ENCODE measurements at places on chromosomes 12 and 14.
A peak's percentile ranks its signal among the peaks of the same experiment; 100 is the strongest.

GRCh38 chr14:43165651-43166050 is 1341.4 kb downstream of the FSCB start:
- DNase-seq, result no peak

GRCh38 chr12:80118565-80119324 is 19.4 kb downstream of the OTOGL start:
- no peak for DNase-seq

DNA sequence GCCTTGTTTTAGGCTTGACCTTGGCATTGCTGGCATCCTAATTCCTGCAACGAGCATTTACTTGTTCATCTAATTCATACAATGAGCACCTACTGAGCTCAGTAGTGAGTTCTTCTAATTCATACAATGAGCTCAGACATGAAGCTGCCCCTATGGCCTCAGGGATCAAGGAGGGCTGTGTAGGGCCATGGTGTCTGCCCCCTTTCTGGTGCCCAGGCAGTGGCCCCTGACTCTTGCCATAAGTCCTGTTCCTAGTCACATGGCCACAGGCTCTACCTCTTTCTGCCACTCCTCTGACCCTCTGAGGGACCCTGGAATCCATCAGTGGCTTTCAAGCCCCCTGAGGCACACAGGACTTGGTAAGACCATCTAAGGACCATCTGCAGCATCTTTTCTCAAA is 148.8 kb downstream of the ZFP36L1 start:
- peak; percentile 6 for DNase-seq

DNA sequence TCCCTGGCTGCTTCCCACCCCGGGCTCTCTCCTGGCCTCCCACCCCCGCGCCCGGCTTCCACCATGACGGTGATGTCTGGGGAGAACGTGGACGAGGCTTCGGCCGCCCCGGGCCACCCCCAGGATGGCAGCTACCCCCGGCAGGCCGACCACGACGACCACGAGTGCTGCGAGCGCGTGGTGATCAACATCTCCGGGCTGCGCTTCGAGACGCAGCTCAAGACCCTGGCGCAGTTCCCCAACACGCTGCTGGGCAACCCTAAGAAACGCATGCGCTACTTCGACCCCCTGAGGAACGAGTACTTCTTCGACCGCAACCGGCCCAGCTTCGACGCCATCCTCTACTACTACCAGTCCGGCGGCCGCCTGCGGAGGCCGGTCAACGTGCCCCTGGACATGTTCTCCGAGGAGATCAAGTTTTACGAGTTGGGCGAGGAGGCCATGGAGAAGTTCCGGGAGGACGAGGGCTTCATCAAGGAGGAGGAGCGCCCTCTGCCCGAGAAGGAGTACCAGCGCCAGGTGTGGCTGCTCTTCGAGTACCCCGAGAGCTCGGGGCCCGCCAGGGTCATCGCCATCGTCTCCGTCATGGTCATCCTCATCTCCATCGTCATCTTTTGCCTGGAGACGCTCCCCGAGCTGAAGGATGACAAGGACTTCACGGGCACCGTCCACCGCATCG is 1.8 kb downstream of the KCNA1 start:
- no peak for DNase-seq

- DNase-seq, result no peak
Observed at GRCh38 chr14:99676657-99677056, 7.4 kb upstream of the CYP46A1 start.

DNA sequence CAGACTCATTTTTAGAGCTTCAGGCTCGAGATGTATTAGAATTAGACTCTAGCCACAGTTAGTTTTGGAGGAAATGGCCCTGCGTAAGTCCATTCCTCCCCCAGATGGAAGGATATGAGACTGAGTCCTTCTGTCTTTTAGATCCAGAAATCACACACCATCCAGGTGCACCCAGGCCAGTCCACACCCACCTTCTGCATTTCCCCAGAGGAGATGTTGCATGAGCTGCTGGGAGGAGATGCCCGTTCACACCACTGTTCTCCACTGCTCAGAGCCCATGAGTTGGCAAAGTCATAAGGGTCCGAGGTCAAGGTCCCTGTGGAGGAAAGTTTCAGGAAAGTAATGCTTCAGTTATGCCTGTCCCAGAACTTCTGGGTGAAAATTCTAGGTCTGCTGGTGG is 29.2 kb downstream of the VWF start:
- no peak for DNase-seq

GRCh38 chr12:2783936-2784600 is 10.7 kb upstream of the FKBP4 start:
- peak; percentile 69 for DNase-seq
